CD4-positive, alpha-beta T cell treated with Interleukin-4 for 4 hours (primary cell): ENCODE measurements at places on chromosomes 12 and 14.

- DNase-seq, result no peak
Observed at GRCh38 chr14:88660056-88660455, 97.2 kb downstream of the ZC3H14 start.

- no peak for DNase-seq
Observed at GRCh38 chr12:97982684-97983083, 520.1 kb downstream of the RMST start.

- DNase-seq, result no peak
Observed at GRCh38 chr12:117502633-117503032, 141.2 kb upstream of the NOS1 start.

- no peak for DNase-seq
Observed at GRCh38 chr12:122517877-122518276, 8.9 kb downstream of the RSRC2 start.

- DNase-seq, result no peak
Observed at GRCh38 chr12:106973545-106973944, 13.4 kb downstream of the MTERF2 start.

DNA sequence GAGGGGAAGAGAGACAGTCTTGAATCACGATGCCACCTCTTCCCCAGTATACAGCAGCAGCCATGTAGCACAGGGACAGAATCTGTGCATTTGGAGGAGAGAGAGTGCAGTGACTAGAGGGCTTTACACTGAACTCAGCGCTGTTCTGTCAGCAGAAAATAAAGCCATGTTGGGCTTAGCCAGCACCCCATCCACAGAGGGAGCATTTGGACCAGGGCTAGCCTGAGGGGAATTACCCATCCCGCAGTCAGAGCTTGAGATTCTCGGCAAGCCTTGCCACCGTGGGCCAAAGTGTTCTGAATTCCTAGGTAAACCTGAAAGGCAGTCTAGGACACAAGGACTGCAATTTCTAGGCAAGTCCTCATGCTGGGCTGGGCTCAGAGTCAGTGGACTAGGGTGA, 120.4 kb upstream of the CNOT2 start:
- DNase-seq, result no peak

DNA sequence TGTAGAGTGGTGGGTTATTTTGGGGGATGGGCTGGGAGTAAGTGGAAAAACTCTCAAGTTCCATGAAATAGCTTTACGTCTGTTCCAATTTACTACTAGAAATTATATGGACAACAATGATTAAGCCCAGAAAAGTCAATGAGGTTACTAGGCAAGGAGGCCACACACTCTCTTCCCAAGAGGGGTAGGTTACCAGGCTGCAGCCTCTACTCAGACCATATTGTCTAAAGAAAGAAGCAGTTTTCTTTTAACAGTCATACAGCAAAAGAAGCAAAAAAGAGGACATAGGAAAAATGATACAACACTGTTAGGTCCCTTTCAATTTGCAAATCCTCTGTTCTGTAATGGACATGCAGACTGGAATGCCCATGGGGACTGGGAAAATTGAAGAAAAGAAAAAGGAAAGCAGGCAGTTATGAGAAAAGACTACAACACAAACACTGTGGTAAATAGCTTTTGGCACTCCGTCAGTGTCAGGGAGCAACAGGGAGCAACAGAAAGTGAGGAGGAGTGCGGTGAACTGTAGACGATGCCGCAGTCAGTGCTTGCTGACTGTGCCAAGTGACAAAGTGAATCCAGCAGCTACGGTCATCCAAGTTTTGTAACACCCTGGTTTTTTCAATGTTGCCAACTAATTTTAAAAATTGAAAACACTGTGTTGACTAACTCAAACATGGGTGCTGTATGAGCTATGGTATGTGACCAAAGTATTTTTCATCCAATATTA, 39.8 kb upstream of the HMGA2 start:
- no peak for DNase-seq

DNA sequence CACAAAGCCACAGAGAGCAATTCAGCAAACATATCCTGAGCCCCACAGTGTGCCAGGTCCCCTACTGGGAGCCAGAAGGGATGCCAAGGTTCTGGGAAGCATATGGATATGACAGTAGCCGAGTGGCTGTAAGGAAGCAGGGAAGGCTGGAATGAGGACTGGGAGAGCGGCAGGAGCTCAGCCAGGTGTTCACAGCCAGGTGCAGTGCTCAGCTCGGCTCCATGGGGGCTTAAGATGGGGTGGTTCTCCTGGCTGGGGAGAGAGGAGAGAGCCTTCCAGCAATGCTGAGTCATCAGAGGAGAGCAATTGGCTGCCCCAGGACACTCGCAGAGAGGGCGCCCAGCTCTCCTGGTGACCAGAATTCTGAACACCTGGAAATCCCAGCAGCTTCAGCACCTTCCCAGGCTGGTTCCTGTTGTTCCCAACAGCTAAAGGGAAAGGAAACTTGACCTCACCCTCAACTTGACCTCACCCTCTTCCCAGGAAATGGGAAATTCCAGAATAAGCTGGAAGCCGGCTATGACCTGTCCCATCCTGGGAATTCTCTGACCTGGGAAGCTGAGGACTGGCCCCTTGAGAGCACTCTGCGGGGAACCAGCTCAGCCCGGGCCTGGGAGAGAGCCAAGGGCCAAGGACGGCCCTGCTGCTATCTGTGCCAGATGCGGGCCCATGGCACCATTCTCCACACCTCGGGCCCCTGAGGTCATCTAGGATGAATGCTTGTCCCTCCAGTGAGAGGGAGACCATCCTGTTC, 34.6 kb downstream of the SLC6A12 start:
- DNase-seq, result no peak

DNA sequence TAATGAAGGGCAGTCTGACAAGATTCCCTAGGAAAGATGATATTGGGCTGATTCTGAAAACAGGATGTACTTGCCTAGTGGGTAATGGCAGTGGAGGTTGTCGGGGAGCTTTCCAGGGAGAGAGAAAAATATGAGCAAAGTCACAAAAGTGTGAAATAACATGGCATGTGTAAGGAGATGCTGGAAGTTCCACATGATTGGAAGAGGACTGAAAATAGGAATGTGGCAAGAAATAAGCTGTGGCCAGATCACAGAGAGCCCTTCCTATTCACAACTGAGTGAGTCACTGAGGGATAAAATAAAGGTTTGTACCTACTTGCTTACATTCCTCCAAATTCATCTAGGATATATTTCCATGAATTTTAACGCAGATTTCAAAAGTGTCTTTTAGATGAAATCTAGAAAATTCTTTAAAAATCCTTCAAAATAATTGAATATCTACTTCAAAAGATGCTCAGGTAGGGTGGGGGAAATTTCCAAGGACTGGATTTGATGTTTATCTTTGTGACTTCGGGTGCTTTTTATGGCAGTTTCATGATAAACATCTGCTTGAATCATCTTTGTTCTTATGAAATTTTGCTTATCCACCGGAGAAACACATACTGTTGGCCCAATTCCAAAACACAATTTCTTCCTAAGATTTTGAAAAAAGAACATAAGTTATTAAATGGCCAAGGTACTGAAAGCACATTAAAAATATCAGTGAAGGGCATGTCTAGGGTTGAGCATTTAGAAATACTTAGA, 36.3 kb upstream of the SLC2A13 start:
- DNase-seq, result no peak

- DNase-seq, result no peak
Observed at GRCh38 chr12:100864366-100864765, 69.8 kb downstream of the ANO4 start.

GRCh38 chr12:79935624-79936345, 888 bp upstream of the PPP1R12A start:
- peak; percentile 29 for DNase-seq

DNA sequence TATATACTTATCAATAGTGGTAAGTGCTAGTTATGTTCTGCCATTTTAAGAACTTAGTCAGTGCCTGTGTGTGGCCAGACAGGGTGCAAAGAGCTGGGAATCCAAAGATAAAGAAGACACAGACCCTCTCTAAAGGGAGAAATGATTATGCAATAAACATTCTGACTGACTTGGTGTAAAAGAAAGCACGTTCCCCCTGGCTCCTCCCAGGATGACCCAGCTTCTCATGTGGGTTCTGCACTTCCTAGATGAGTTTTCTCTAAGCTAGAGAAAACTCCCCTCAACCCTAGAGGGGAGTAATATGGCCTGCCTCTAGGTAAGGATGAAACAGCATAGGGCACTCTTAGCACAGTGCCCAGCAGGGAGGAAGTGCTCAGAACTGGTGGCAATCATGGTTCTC, 231.2 kb downstream of the VRK1 start:
- DNase-seq, result no peak

DNA sequence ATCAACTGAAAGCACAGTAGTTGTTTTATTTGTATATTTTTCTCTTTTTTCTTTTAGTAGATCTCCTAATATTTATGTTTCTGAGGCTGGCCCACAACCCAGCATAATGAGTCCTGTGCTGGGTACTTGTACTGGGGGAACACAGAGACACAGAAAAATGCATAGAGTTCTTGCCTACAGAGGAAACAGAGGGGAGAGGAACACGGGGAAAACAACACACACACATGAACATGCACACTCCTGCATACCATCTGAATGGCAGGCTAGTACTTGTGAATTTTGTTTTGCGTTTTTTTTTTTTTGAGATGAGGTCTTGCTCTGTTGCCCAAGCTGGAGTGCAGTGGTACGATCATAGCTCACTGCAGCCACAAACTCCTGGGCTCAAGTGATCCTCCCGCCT, 21.3 kb downstream of the PITPNM2 start:
- no peak for DNase-seq

DNA sequence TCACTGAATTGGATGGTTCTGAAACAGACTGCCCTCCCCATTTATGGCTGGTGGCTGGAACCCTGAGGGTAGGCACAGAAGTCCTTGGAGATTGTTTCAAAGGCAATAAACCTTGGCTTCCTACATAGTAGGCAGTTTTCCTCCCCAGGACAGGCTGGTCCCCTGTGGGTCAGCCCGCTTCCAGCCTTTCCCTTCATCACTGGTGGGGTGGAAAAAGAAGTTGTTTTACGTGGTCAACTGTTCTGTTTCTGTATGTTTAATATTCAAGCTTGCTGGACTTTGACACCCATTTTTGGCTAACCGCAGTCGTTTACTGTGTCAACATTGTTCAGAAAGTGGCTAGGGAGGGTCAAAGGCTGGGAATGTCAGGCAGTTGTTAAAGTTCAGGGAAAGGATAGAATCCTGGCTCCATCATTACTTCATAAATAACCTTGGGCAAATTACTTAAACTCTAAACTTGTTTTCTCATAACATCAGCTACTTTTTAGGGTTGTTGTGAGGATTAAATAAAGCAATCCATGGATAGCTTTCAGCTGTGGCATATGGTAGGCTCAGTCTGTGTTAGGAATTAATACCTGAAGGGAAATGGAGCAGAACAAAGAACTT, 2.4 kb downstream of the KLHDC2 start:
- DNase-seq, result no peak

DNA sequence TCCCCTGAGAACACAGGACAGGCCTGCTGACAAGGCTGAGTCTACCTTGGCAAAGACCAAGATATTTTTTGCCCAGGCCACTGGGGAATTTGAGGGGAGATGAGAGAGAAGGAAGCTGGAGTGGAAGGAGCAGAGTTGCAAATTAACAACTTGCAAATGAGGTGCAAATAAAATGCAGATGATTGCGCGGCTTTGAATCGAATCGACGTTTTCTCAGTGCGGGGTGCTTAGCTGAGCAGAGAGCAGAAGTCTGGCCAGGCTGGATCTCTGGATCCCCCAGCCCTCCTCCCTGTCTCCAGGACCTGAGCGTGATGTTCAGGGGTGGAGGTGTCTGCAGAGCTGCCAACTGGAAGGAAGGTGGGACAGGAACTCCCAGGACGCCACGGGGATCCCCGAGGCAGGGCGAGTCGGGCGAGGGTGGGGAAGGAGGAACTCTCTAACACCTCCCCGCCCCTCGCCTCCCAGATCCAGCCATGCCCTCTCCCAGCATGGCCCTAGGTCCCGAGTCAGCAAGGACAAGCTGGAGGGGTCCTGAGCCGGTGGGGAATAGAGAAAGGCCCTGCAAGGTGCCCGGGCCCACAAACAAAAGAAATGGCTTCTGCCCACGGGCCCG, 527 bp upstream of the CARMIL3 start:
- DNase-seq, result no peak

DNA sequence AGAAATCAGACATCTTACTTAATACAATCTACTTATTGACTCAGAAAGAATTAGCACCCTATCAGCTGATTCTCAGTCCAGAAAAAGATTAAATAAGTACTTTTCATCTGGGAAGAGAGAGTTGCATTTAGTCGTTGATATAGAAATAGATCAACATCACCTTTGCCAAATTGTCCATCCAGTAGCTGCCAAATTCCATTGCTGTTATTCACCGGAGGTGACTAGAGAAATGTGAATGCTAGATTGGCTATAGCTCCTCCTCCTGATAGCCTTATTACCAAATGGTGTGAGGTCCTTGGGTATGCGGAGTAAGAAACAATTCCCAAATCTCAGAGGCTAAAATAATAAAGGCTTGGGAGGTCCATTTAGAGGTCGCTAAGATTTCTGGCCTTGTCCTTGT, 723.3 kb upstream of the FLRT2 start:
- no peak for DNase-seq
